ENCODE measurements at places on chromosomes 5 and 9.

DNA sequence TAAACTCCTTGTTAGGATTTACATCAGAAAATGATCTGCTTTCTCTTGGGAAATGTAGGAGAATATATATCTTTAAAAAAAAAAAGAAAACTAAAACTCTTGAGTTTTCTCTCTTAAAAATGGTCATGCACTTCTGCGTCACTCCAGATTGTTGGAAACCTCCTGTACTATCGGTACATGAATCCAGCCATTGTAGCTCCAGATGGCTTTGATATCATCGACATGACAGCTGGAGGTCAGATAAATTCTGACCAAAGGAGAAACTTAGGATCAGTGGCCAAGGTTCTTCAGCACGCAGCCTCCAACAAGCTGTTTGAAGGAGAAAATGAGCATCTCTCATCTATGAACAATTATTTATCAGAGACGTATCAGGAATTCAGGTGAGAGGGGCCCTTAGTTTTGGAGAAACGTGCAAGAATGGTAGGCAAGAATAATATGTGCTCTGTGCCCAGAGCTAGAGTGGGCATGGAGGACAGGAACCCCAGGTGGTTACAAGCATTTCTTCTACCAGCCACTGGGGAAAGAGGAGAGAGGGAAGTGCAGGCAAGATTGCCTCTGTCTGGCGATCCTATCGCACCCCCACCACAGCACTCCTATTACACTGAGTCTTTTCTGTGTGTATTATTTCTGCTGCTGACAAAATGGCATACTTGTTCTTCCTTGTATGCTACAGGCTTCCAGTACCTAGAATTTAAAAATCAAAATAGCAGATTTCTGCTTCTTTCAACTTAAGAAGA is 41.4 kb upstream of the F2R start:
- no peak for DNase-seq

GRCh38 chr9:137435381-137435891 is 5.7 kb downstream of the ENTPD8 start:
- DNase-seq: no peak

GRCh38 chr9:6055216-6055615 is 39.8 kb upstream of the RANBP6 start:
- DNase-seq: peak; percentile 77

DNA sequence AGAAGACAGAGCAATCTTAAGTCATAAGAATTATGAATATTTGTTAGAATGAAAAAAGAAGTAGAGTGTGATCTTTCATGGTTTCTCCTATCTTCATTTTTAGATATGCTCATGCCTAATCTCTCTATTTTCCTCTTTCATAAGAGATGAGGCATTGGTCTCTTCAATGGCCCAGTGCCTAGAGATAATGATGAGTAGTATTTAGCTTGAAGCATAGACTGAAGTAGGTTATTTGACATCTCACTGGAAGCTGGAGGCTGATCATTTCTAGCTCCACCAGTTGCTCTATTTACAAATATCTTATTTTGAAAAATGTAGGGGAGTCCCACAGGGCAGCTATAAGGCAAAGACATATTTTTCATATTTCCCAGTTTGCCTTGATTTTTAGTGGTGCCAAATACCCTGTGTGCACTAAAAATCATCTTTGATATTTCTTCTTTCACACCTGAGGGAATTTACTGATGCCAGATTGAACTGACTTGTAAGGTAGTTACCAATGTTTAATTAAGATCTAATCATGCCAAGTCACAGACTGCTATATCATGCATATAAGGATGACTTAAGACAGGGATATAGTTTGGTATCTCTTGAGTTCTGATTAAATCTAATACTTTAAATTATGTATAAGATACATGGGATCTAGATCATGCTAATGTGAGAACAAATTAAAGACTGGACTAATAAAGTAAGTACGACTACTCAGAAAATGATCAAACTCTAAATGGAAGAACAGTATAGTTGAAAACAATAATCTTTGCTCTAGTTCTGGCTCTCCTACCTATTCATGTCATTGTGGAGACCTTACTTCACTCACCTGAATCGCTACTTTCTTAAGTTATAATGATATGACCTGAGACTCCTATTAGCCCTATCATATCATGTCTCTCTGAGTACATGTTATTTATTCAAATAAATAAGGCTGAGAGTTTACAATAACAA is 108.2 kb upstream of the IFNE start:
- no peak for DNase-seq

GRCh38 chr9:78919701-78920100 is 622.8 kb downstream of the PSAT1 start:
- DNase-seq: no peak

GRCh38 chr9:76571288-76571687 is 112.3 kb downstream of the GCNT1 start:
- no peak for DNase-seq

All from CD4-positive, alpha-beta T cell treated with Interleukin-17A for 1 hour (primary cell).